ENCODE measurements at places on chromosomes 3 and 15.

GRCh38 chr3:14093831-14094230 is 30.8 kb downstream of the CHCHD4 start:
- H3K36me3 ChIP-seq: no peaks in the 10 kb centered on the region
- no peak for DNase-seq
- H3K27me3 ChIP-seq: peaks cover 4% of the 10 kb centered on the region
- H3K4me3 ChIP-seq: no peak overlapping the region
- H3K27ac ChIP-seq: no peak overlapping the region

- H3K27me3 ChIP-seq: no peaks in the 10 kb centered on the region
- H3K4me3 ChIP-seq: no peak overlapping the region
- H3K4me1 ChIP-seq: peaks cover 16% of the 10 kb centered on the region
Observed at GRCh38 chr15:78178064-78178463, 28.9 kb downstream of the IDH3A start.

DNA sequence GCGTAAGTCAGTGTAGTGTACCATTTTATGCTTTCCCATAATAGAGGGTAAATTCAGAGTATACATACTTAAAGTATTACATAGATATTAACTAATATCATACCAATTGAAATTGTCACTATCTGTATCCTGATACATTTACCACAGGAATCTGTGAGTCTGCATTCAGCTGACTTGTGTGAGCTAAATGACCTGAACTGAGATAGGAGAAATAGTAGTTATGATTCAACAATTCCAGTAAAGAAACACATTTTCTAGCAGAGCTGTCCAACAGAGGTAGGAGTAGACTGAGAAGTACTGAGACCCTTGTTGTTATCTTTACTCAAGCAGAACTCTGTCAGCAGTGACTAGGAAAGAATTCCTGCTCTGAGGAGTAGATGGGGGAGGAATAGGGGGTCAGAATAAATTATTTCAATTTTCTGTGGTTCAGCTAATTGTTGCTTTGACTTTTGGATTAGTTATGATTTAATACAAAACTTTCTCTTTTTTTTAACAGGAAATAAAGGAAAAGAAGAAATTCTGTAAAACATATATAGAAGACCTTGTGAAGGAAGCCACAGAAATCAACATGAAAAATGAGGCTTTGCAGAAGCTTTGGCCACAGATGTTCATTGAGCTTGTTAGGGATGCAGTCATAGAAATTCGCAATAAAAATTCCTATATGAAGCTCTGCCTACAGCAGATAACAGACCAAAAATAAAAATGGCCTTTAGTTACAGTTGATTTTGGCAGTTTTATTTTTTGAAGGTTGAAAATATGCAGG is 66.2 kb upstream of the THSD4 start:
- peaks cover 5% of the 10 kb centered on the region for H3K27me3 ChIP-seq
- no peak overlapping the region for H3K27ac ChIP-seq
- DNase-seq: no peak
- no peak overlapping the region for H3K4me3 ChIP-seq
- H3K4me1 ChIP-seq: no peaks in the 10 kb centered on the region

DNA sequence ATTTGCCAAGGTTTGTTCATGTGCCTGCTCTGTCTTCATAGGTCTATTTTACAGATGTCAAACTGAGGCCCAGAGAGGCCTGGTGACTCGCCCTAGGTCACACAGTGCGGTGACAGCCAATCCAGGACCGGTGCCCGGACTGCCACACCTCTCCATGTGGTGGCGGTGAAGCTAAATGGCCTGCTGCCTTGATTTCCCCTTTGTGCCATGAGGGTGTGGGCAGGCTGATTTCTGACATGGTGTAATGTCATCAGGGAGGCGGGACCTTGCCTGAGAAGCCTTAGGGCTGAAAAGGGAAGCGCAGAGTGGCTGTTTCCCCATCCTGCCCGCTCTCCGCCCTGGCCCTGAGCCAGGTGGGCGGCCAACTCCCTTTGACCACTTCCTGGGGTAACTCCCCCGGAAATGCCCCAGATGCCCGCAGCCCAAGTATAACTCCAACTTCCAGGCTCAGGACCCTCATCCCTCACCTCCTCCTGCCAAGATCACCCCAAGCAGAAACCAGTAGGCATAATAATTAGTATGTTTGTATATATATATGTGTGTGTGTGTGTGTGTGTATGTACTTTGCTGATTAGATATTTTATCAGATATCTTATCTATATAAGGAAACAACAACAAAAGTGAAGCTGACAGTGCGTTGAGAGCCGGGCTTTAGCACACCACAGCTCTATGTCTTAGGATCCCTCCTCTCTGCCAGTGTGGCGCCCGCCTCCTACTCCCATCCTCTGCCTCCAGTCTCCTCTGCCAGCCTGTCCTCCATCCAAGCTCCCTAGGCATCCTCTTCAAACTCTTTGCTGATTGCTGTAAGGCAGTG is 63.9 kb downstream of the IQSEC1 start:
- H3K4me3 ChIP-seq: peak overlapping the region; percentile 17
- H3K27ac ChIP-seq: peak overlapping the region; percentile 99
- peaks cover 99% of the 10 kb centered on the region for H3K4me1 ChIP-seq
- H3K36me3 ChIP-seq: peaks cover 41% of the 10 kb centered on the region
- no peaks in the 10 kb centered on the region for H3K27me3 ChIP-seq

DNA sequence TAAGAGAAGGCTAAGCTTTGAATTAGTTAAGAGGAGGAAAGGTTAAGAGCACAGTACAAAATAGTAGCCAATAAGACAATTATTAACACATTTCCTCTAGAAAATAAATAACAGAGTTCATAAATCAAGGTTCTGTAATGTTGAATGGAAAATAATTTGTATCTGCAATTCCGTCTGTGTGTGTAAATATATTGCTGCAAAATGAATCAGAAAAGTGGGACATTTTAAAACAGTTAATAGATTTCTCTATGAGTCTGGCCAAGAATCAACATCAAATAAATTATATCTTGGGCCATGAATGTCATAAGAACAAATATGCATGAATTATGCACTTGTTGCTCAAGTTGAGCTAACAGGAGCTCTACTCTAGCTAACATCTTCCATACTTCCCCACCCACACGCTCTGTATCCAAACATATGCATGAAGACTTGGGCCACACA is 14.2 kb upstream of the SUCNR1 start:
- no peaks in the 10 kb centered on the region for H3K36me3 ChIP-seq
- no peak overlapping the region for H3K4me3 ChIP-seq
- no peaks in the 10 kb centered on the region for H3K4me1 ChIP-seq
- peaks cover 3% of the 10 kb centered on the region for H3K27me3 ChIP-seq
- H3K27ac ChIP-seq: no peak overlapping the region
- DNase-seq: no peak

- H3K27ac ChIP-seq: no peak overlapping the region
- no peak overlapping the region for H3K4me3 ChIP-seq
- no peaks in the 10 kb centered on the region for H3K4me1 ChIP-seq
- H3K27me3 ChIP-seq: no peaks in the 10 kb centered on the region
- DNase-seq: no peak
Observed at GRCh38 chr15:89803941-89804800, 10.5 kb downstream of the ANPEP start.

- H3K4me1 ChIP-seq: no peaks in the 10 kb centered on the region
- no peak for DNase-seq
- H3K27me3 ChIP-seq: peaks cover 9% of the 10 kb centered on the region
- H3K36me3 ChIP-seq: no peaks in the 10 kb centered on the region
Observed at GRCh38 chr15:100909989-100910955, 8.9 kb upstream of the LRRK1 start.

GRCh38 chr3:194481525-194482195 is 5.1 kb downstream of the ATP13A3 start:
- H3K27me3 ChIP-seq: no peaks in the 10 kb centered on the region
- no peak overlapping the region for H3K27ac ChIP-seq
- H3K4me1 ChIP-seq: peaks cover 14% of the 10 kb centered on the region
- no peak overlapping the region for H3K4me3 ChIP-seq

GRCh38 chr15:59686389-59686788 is 2.7 kb downstream of the BNIP2 start:
- no peaks in the 10 kb centered on the region for H3K27me3 ChIP-seq
- no peak overlapping the region for H3K4me3 ChIP-seq
- peaks cover 30% of the 10 kb centered on the region for H3K36me3 ChIP-seq
- DNase-seq: no peak
- peaks cover 33% of the 10 kb centered on the region for H3K4me1 ChIP-seq

DNA sequence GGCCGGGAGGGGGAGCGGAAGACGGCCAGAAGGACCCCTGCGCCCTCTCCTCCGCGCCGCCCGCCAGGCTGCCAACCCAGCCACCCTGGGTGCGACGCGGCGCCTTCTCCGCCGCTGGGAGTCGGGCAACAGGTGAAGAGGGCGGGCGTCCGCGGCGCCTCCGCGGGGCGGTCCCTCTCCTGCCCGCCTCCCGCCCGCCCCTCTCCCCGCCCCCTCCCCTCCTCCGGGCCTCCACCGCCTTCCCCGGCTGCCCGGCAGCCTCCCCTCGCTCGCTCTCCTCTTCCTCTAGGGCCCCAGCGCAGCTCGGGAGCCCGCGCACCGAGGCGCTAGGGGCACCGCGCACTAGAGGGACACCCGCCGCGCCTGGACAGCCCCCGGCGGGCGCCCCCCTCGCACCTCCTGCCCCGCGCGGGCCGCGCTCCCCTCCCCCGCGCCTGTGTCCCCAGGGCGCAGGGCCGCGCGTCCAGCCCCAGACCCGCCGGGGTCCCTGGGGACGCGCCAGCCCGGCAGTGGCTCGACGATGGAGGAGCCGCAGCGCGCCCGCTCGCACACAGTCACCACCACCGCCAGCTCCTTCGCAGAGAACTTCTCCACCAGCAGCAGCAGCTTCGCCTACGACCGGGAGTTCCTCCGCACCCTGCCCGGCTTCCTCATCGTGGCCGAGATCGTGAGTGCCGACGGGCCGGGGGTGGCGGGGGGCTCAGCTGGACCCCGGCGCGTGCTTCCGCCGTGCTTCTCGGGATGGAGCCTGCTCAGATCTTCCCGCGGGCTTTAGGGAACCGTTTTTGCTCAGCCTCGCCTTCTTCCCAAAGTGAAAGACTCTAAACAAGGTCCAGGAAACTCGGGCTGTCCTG is at the start of gene CMTM8:
TSS of gene CMTM8 (plus strand) at position 228 of the 854 bp plus-strand sequence. CDS start at position 521, 293 bp downstream.
- no peaks in the 10 kb centered on the region for H3K27me3 ChIP-seq
- peaks cover 31% of the 10 kb centered on the region for H3K4me1 ChIP-seq
- no peak within 1 kb of the TSS for H3K27ac ChIP-seq
- DNase-seq: peak; percentile 74
- no peaks in the 10 kb centered on the region for H3K36me3 ChIP-seq
- H3K4me3 ChIP-seq: peak within 1 kb of the TSS; percentile 80

DNA sequence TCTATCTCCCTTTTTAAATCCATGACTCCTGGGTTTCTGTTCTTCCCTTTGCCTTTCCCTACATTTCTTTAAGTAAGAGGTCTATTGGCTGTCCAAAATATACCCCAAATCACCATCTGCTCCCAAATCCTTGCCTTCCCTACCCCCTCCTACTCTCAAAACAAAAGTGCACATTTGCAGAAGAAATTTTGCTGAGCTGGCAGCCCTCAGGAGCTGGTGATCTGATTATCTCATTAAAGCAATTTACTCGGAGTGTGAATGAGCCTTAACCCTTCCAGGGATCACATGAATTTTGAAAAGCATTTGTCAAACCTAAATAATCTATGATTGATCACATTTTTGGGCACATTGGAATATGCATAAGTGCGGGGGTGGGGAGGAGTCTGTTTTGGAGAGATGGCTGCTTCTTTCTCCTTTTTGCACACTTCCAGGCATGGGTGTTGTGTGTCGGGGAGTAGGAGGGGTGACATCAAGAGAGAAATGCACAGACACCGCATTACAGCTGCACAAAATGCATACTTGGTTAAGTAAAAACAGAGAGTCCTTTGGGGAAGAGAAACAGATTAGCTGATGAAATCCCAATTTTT is 892.6 kb downstream of the TUSC7 start:
- no peak overlapping the region for H3K4me3 ChIP-seq
- H3K4me1 ChIP-seq: no peaks in the 10 kb centered on the region
- H3K27me3 ChIP-seq: no peaks in the 10 kb centered on the region
- H3K27ac ChIP-seq: no peak overlapping the region
- H3K36me3 ChIP-seq: no peaks in the 10 kb centered on the region

DNA sequence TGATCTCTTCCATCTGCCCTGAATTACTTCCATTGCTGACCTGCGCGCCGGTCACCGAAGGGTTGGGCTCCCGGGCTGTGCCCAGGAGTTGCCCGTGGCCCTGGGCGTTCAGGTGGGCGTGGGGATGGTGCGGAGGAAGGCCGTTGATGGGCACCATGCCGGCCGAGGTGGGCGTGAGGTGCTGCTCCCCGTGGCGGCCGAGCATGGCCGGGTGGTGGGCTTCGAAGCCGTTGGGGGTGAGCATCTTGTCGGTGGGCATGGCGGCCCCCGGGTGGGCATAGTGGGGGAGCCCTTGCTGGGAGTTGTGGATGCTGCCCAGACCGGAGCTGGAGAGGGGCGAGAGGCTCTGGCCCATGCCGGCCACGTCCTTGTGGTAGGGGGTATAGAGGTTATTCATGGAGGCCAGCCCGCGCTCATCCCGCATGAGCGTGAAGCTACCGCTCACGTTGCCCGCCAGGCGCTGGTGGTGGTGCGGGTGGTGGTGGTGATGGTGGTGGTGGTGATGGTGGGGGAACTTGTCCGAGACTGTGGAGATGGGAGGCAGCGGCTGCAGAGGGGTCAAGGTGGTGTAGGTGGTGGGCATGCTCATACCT is 1.0 kb downstream of the ONECUT1 start:
- H3K4me1 ChIP-seq: peaks cover 57% of the 10 kb centered on the region
- DNase-seq: no peak
- no peaks in the 10 kb centered on the region for H3K36me3 ChIP-seq
- no peak overlapping the region for H3K27ac ChIP-seq
- H3K4me3 ChIP-seq: no peak overlapping the region

DNA sequence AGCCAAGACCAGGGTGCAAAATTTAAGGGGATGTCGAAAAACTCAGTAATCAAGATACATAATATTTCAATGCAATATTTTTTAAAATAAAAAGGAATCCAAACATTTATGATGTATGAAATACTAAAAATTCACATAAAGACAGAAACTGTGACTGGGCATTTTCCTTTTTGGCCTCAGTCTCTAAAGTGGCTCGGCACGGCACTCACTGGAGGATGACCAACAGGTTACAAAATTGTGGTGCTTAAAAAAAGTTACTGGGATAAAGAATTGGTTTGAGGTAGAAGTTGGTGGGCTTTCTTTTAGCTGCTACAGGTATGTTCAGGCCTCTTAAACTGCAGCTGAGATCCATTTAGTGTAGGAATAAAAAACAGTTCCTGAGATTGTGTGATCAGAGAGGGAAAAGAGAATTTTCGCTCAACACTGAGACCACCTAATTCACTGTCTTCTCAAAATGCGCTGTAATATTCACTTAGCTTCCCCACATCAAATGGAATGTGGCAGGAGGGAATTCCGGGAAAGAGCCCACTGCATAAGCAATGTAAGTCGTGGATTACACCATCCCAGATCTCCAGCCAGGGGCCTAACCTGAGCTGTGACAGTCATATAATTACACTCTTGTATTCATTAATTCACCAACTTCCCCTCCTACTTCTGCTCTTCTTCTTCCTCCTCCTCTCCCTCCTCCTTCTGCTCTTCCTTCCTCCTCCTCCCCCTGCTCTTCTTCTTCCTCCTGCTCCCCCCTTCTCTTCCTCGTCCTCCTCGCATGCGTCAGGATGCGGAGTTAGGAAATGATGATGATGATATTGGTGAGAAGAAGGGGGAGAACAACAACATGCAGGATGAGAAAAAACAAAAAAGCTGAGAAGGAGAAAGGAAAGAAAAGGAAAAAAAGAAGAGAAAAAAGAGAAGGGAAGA is 45.9 kb downstream of the HES1 start:
- H3K4me1 ChIP-seq: no peaks in the 10 kb centered on the region
- peaks cover 3% of the 10 kb centered on the region for H3K27me3 ChIP-seq
- no peak overlapping the region for H3K4me3 ChIP-seq

Data from CD4-positive, alpha-beta T cell (primary cell).